ENCODE measurements at places on chromosomes 16 and 17.

DNA sequence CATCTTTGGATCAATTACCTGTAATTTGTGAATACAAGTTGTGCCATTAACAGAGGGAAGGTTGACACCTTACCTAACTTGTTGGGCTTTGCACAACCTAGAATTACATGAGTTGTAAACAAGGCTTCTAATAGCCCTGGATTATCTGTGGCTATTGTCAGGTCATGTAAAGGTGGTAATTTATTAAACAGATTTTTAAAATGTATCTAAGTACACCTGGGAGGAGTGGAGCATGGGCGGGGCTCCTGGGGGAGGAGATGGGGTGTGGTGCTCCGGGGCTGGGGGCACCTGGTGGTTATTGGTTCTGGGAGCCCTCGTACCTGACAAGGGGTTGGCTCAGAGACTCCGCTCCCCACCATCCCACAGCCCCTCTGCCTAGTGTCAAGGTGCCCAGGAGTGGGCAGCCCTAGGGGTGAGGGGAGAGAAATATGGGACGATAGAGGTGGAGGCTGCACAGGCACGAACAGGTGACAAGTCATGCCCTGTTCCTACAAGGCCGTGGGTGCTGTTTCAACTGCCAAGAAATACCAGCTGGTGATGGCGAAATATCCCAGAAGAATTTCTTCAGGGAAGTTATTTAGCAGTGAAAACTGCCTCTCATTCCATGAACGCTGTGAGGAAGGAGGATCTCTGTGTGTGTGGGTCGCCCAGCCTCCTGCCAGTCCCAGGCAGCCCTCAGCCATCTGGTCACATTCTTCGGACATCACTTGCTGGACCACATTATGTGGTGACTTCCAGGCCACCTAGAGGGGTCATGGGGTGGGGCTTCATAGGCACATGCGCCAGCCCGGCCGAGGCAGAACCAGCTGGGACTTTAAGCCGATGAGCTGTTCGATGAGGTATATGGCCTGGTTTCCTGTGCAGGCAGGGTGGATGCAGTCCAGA is 55.5 kb upstream of the IRX3 start:
- no peak for DNase-seq

DNA sequence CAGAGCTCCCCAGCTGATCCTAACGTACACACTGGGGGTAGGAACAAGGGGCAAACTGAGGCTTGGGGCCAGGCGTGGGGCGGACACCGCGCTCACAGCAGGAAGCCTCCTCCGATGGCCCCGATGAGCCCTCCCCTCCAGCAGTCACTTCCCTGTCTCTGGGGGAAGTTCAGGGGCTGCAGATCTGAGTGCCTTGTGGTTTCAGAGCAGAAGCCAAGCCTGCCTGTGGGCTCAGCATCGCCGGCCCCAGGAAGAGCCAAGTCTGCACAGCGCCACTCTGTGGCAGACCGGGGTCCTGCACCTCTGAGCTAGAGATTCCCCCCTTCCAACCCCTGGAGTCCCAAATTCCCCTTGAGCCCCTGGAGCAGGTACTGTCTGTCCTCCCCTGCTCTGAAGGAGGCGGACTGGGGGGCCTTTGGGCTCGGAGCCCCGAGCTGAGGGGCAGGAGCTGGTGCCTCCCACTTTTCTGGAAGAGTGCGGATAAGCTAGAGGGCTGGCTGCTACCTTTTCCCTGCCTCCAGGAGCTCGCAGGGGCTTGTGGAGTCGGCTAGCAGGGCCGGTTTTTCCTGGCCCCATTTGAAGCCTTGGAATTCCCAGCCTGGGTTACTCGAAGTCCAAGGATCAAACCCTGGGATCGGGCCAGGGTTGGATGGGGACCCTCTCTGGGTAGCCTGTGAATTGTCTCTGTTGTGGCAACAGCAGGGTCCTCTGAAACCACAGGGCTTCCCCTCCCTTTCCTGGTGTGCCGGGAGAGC is 2.9 kb downstream of the GSE1 start:
- no peak for DNase-seq

DNA sequence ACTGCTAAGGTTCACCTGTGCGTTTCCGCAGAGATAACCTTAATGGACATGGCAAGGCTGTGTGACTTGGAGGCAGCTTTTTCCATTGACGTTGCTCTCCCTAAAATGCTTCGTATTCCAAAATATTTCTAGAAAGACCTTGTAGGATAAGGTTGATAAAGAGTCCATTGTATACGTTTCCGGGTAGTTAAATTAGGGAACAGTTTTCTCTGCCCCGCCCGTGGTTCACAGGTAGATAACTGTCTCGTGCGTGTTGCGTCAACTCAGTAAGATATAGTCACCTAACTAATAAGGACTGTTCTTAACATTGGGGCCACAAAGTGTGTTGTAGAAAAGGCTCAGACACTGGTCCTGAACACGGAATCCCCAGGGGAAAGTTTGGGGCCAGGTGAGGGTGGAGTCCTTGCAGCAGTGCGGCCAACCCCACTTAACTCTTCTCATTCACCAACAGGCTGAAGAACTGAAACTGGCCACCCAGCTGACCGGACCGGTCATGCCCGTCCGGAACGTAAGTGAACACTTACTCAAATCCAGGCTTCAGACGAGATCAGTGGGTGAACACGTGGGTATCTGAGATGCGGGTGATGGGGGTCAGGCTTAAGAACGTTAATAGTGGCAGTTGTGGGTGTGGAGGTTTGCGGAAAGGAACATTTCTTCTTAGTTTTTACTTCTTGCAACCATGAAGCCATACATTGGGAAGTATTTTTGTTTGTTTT is 1.6 kb downstream of the RPL13 start:
- no peak for DNase-seq

- DNase-seq, result no peak
Observed at GRCh38 chr17:64275016-64275415, 12.0 kb upstream of the TEX2 start.

DNA sequence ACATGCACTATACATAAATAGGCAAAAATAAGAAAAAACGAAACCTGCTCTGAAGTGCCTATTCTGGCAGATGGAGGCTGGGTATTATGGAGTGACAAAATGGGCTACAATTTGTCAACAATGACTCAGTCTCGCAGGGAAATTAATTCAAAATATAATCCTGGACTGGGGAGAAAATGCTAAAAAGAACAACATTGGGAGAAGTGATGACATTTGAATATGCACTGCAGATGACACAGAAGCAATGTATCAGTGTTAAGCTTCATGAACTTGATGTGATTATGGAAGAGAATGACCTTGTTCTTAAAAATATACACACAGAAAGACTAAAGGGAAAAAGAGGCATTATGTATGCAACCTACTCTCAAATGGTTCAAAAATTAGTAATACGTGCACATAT is 74.8 kb upstream of the PSMD7 start:
- DNase-seq, result no peak

DNA sequence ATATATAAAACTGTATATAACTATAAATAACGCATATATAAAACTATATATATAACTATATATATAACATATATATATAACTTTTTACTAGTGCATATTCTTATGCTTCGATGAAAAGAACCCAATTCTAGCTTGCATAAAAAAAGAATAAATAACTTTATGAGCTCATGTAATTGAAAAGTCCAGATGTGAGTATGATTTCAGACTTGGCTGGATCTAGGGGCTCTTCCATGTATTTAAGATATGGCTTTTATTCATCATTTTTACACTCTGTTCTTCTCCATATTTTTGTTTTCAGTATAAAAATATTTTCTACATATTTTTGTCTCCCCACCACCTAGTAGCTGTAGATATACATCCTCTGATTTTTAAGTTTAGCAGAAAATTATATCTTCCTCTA is 417.5 kb downstream of the CDH11 start:
- DNase-seq, result no peak
